ENCODE measurements at places on chromosomes 12 and 14.

DNA sequence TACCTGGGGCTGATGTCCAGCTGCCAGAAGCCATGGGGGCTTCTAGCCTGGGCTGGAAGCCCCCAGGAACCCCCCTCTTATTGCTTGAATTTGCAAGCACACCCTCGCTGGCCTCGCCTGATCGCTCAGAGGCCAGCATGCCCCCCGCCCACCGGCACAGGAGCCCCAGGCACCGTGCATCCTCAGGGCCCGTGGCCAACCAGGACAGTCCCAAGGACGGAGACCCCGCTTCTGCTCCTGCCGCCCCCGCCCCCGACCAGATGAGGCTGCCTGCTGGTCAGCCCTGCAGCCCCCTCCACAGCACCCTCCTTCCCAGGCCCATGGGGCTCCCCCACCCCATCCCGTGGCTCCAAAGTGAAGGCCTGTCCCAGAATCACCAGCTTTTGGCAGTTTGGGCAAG is 21.2 kb downstream of the RAB35 start:
- no peak for DNase-seq

DNA sequence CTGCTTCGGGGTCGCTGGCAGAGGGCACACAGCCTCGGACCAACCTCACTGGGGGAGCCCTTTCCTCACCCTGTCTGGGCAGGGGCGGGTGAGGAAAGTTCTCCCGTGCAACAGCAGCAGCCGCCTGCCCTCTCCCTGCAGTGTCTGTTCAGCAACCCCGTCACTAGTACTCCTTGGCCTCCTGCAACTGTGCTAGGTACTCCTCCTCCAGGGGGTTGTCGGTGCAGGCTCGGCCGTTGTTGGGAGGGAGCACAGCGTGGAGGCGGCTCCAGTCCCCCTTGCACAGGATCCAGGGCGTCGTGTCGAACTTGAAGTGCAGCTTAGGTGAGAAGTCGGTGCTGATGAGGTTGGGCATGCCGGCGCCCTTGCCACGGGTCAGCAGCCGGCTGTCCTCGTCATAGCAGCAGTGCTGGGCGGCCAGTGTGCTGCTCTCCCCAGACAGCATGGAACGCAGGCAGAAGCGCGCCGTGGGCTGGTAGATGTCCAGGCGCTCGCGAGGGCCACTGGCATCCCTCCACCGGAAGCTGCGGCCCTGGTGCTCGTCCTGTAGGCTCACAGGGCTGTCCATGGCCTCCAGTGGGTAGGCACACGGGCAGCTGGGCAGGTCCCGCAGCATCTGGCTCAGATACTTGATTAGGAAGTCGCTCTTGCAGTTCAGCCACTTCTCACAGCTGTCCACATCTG is 17.7 kb downstream of the AHSA1 start:
- DNase-seq: no peak

DNA sequence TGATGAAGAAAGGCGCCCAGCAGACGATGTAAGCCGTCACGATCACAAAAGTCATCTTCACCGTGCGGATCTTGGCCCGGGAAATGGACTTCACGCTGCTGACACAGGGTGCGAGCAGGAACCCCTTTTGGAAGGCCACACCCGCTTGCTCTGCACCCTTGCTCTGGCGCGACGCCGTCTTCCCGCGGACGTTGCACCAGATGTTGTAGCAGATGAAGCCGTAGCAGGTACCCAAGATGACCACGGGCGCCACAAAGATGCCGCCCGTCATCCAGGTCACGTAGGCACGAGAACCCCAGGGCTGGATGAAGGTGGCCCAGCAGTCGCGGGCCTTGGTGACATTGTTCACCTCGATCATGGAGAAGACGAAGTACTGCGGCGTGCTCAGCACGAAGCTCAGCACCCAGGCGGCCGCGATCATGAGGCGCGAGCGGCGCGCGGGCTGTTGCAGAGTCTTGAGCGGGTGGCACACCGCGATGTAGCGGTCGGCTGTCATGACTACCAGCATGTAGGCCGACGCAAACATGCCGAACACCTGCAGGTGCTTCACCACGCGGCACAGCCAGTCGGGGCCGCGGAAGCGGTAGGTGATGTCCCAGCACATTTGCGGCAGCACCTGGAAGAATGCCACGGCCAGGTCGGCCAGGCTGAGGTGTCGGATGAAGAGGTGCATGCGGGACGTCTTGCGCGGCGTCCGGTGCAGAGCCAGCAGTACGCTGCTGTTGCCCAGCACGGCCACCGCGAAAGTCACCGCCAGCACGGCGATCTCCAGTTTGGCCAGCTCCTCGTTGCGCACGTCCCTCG is 890 bp downstream of the AVPR1A start:
- peak; percentile 17 for DNase-seq

GRCh38 chr12:126385785-126386184 is 1320.5 kb downstream of the AACS start:
- no peak for DNase-seq

DNA sequence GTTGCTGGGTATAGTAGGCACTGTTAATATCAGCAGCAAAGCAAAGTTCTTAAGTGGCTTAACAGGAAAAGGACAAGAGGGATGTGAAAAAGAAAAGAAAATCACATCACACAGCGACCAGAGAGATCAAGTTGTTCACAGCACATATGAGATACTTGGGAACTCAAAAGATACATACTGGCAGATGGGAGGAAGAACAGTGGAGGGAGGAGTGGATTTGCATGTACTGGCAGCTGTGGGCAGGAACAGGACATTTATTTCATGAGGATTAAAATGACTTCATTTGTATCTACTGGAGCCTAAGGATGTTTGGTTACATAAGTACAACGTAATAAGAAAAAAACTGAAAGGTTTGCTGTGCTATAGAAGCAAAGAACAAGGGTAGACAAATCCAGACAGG is 136.5 kb upstream of the IFNG-AS1 start:
- DNase-seq: no peak

- DNase-seq: no peak
Measured at GRCh38 chr14:47191700-47192099, 483.7 kb downstream of the MDGA2 start.

DNA sequence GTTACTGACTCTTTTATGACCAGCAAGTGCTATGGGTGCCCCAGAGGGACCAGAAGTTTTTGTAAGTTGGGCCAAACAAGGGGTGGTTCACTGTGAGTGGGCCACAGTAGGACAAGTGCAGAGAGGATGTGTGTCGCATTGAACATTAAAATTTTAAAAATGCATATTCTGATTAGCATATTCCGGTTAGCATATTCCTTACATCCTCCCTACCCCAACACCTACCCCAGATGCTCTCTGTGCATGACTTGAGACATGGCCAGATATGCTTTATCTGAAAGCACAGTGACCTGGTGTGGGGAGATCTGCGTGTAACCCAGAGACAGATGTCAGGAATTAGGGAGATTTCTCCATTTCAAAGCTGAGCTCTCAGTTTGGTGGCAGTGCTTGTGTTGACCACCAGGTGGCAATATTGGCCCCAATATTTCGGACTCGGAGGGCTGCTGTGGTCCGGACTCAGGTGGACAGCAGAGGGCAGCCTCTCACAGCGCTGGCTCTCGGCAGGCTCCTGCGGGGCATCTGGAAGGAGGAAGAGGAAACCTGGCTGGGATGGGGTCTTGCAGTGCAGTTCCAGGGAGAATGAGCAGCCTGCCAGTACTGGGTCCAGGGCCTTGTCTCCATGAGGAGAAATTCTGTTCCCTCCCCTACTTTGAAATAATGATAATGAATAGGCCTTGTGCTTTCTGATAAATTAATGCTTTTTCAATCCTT is 1.6 kb upstream of the CEBPE start:
- DNase-seq: peak; percentile 87

- no peak for DNase-seq
Measured at GRCh38 chr12:5612556-5613410, 180.9 kb downstream of the NTF3 start.

- DNase-seq: no peak
Measured at GRCh38 chr14:23729720-23730387, 93.7 kb downstream of the DHRS2 start.

DNA sequence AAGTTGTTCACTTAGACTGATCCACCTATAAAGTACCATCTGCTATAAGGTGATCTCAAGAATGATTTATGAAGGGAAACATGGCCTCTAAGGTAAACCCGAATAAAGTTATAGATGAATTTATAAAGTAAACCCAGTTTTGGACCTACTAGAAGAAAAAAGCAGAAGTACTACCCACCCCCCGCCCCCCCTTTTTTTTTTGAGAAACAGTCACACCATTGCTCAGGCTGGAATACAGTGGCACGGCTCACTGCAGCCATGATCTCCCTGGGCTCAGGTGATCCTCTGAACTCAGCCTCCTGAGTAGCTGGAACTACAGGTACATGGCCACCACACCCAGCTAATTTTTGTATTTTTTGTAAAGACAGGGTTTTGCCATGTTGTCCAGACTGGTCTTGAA is 3.9 kb downstream of the ENTPD5 start:
- DNase-seq: no peak

DNA sequence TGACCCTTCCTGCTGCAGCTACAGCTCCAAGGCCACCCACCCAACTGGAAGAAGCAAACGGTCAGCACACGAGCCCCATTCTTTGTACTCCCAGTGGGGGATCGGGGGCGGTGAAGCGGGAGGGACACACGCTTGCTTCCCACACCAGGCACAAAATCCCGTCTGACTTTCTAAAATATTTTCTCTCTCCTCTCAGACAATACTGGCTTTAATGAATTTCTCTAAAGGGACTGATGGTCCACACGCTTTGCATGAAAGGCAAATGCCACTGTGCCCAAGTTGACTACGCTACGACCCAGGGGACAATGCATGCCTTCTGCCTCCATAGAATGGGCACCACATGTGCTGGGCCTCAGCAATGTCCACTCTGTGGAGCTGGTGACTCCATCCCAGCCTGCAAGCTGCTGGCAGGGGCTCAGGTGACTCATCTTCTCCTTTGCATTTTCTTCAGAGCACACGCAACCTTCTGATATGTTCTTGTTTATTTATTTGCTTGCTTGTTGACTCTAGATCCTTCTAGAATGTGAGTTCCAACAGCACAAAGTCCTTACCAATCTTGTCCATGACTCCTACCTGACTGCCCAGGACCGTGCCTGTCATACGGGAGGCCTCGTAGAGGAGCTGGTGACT is 15.6 kb downstream of the SYNE3 start:
- DNase-seq: no peak

GRCh38 chr12:28936221-28936620 is 212.9 kb upstream of the FAR2 start:
- DNase-seq: no peak

- no peak for DNase-seq
Measured at GRCh38 chr12:56759263-56759908, 3.7 kb upstream of the HSD17B6 start.

- no peak for DNase-seq
Measured at GRCh38 chr14:20969336-20969735, 14.0 kb downstream of the RNASE2 start.

Data from stimulated activated CD4-positive, alpha-beta T cell treated with anti-CD3 and anti-CD28 coated beads, Interleukin-15, amount 100 ng/mL, for 24 hours (primary cell).